ENCODE measurements at places on chromosomes 13 and 19. TPM values are rescaled to one million over a fixed set of nuclear protein-coding genes. Genes with fewer than 3 reads are reported as not detected.

LACC1 gene
- 1.7 TPM for total RNA-seq

CC2D1A gene
- 56.3 TPM for total RNA-seq

GZMM gene
- 0.47 TPM for total RNA-seq

DNA sequence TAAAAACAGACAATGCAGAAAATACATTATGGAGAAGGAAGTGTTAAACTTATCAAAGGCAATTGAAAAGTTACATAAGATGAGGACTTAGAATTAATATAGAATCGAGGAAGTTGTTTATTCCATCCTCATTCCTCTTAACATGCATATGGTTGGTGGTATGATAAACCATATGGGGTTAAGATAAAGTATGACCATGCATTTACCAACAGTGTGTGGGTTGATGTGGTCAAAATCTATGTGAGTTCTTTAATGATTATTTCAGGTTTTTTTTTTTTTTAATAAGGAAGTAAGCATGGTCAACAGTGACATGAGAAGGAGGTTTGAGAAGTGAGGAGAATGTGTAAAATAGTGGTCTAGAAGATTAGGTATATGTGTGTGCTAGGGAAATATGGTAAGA, 94.5 kb downstream of the TDRD3 start:
- DNase-seq: no peak

DNA sequence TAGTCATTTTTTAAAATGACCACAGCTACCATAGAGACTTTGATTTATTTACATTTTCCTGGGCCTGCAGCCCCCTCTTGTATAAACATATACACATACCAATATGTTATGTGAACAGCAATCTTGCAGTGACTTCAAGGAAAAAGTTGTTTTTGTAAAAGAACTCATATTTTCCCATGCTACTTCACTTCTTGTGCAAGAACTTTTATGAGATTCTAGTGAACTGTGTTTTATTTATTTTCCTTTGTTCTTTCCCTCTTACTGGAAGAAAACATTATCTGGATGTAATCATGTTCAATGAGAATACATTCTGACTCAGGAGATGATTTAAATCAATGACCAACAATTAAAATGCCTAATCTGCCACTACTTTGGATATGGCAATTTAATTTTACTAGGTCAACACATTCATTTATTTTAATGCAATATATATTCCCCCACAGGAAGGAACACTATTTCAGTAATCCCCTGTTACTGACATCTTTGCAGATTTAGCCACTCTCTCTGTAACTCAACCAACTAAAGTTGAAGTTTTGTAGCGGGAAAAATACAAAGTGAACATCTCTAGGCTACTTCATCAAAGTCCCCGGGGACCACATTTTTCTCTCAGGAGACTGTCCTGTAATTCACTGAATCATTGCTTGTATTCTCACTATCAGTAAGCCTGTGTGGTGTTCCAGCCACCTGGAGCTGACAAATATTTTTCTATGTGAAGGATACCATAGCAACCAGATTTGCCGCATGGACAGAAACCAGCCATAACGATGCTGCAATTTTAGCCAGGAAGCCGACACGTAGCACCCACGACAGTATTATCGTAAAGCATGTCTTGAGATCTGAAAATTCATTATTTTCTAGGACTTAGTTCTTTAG, 90.5 kb downstream of the STARD13 start:
- no peak for DNase-seq

DNA sequence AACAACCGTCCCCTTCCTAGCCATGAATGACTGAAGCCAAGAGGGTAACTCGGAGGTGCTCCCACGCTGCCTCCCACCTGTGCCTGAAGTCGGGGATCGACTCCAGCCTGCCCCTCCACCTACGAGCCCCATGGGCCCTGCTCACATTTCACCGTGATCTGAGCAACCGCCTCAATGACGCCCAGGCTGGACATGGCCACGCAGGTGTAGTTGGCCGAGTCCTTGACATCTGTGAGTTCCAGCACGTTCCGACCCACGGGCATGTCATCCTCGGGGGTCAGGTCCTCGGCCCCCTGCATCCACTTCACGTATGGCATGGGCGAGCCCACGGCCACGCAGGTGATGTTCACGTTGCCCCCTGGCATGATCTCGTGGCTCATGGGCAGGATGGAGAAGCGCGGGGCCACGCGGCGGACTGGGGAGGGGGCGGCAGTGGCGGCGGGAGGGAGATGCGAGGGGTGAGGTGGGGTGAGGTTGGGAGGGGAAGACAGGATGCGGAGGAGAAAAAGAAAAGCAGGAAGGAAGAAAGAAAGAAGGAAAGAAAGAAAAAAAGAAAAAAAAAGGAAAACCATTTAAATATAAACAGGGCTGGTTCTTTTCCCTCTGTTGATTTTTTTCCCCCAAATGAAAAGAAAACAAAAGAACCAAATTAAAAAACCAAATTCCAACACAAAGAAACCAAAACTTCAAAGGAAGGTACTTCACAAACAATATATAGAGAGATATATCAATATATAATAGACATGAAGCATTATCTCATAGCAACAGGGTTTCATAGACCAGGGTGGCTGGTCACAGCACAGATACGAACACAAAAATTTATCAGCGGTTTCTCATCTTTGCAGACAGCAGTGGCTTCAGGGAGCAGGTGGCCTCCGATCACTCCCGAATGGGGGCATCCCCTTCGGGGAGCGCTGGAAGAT, 94.7 kb downstream of the PTPRS start:
- no peak for DNase-seq

DNA sequence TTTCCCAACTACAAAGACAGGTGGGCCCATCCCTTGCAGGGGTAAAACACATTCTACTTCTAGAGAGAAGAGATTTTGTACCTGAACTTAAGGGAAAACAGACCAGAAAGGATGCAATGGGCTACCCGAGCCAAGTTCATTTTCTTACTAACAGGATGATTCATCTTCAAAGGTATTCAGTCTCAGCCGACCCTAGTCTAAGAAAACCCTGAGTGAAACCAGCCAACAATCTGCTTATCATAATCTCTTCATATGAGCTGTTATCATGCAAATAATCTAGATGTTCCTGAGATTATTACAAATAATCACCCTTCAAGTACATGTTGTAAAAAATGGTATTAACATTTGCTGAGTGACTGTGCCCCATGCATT, 15.6 kb downstream of the PABPC3 start:
- no peak for DNase-seq

GRCh38 chr19:16615808-16616207, 12.2 kb downstream of the MED26 start:
- no peak for DNase-seq

- DNase-seq: no peak
These were observed 9.9 kb upstream of the SLC46A3 start for GRCh38 chr13:28728642-28729041.
